ENCODE measurements at places on chromosomes 5 and 9. TPM values are rescaled to one million over a fixed set of nuclear protein-coding genes. Genes with fewer than 3 reads are reported as not detected.

GRCh38 chr9:98686961-98687855, 21.5 kb downstream of the GABBR2 start:
- no peak for DNase-seq

- DNase-seq: no peak
These were observed 309.2 kb upstream of the IRX4 start for GRCh38 chr5:2191972-2192371.

DNA sequence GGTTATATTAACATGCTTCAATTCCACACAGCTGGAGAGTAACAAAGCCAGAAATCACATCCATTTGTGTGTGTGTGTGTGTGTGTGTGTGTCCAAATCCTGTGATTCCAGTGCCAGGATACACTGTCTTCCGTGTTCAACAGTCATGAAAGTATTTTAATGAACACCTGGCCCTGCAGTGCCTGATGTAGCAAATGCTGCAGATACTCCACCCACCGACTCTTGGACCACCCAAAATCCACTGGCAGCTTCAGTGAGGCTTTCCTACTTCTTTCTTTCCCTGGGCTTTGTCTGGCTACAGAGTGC, 13.1 kb upstream of the INSYN2B start:
- DNase-seq: no peak

- DNase-seq: no peak
These were observed 318.2 kb upstream of the CLINT1 start for GRCh38 chr5:158177146-158177545.

GRCh38 chr9:91094324-91095088, 267.2 kb downstream of the AUH start:
- no peak for DNase-seq

- DNase-seq: no peak
These were observed 14.1 kb upstream of the MOCS2 start for GRCh38 chr5:53123702-53124101.

GRCh38 chr9:117682955-117683710, 21.1 kb upstream of the TLR4 start:
- DNase-seq: no peak

- DNase-seq: no peak
These were observed 149.9 kb downstream of the TRIO start for GRCh38 chr5:14292766-14293658.

GRCh38 chr5:88770276-88771257, 112.4 kb downstream of the MEF2C start:
- DNase-seq: no peak

DNA sequence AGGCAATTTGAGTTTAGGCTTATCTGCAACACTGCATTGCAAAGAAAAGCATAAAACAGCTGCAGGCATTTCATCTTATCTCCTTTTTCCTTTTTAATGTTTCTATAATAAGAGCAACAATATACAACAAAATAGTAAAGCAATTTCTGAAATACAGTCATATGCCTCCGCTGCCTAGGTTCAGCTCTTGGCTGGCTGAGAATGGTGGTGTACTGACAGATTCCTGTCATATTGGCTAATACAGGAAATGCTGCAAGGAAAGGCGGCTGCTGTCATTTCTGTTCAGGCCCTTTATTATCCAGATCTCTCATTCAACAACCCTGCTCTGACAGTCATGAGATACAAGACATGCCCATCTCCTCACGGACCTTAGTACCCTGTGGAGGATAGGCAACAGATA, 677.0 kb downstream of the TAF11L14 start:
- no peak for DNase-seq

GRCh38 chr5:7464182-7464581, 68.2 kb downstream of the ADCY2 start:
- DNase-seq: no peak

GRCh38 chr5:61981886-61982285, 324.1 kb upstream of the KIF2A start:
- DNase-seq: no peak

SH3TC2 gene
- 1.3 TPM for polyA plus RNA-seq

FOXD4L3 gene
- polyA plus RNA-seq: 0.28 TPM

ABLIM3 gene
- 123 TPM for polyA plus RNA-seq

All from right lung (tissue), 10 donors.